ENCODE measurements at places on chromosomes 2 and 18. TPM values are rescaled to one million over a fixed set of nuclear protein-coding genes. Genes with fewer than 3 reads are reported as not detected.

LOXL3 gene
- total RNA-seq = 1.4 TPM

IRS1 gene
- total RNA-seq = 3.2 TPM

SLC4A5 gene
- 5.9 TPM for total RNA-seq

ACVR1 gene
- total RNA-seq = 4.6 TPM

GATA6 gene
- total RNA-seq = not detected
